ENCODE measurements at places on chromosomes 7 and 10.

DNA sequence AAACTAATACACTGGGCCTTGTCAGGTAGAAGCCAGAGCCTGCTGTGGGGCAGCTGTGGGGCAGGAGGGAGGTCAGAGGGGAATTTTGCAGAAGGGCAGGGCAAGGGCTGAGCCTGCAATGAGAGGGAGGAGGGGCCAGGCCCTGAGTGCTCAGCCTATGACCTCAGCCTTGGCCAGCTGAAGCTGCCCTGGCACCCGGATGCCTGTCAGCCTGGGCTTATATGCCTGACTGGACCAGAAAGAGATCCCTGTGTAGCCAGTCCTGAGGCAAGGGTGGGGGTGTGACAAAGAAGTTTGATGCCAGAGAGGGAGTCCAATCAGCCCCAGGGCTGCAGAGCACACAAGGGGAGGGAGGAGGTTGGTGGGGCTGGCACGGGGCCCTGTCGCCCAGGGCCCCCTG, 22.3 kb upstream of the PRRT4 start:
- DNase-seq = no peak

DNA sequence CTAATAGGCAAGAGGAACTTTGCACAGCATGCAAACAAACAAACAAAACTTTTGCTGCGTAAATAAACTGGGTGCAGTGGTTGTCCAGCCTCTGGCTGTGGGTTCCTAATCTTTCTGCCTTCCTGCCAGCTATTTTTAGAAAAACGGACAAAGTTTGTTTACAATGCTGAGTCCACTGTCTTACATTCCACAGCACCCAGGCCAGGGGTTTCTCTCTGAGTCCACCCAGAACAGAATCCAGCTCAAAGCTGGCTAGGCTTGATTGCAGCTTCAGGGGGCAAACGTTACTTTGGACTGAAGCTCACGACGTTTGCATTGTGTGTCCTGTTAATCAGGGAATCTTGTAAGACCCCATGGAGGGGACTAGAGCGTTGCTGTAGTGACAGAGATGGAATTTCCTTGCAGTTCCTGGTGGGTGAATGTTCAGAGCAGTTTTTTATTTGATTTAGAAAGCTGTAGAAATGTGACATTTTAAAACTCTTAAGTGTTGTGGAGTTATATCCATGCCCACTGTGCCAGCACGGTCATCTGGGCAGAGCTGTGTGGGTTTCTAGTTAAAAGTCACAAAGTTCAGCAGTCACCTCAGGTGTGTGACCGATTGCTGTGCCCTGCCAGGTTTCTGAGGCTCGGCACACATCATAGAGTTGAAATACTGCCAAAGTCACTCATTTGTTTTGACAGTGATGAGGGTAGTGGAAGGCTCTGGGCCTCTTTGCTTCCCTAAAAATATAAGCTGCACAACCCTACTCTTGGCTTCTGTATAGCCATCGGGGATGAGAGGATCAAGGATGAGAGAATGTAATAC, 247.0 kb downstream of the STK31 start:
- DNase-seq = no peak

DNA sequence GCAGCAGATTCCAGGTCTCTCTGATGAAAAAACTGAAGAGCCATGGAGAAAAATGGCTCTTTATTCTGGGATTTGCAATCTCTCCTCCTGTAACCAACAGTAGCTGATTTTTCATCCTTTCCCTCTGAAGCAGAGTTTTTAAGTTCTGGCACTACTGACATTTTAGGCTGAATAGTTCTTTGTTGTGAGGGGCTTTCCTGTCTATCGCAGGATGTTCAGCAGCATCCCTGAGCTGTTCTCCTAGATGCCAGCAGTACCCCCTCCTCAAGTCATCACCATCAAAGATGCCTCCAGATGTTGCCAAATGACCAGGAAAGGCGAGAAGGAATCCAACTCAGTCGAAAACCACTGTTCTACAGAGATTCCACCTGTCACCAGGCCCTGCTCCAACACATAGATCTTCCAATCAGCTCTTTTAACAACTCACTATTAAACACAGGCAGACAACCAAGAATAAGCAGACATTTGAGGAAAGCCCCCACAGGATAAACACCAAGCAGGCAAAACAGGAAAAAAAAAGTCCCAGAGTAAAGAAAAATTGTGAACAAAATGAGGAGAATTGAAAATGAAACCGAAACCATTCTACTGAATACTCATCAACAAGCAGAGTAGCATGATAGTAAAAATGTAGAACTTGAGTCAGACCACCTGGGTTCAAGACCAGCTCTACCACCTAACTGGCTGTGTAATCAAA, 124.8 kb downstream of the MPP7 start:
- DNase-seq = no peak

- no peak for DNase-seq
Measured at GRCh38 chr7:128725531-128725930, 13.6 kb upstream of the CALU start.

DNA sequence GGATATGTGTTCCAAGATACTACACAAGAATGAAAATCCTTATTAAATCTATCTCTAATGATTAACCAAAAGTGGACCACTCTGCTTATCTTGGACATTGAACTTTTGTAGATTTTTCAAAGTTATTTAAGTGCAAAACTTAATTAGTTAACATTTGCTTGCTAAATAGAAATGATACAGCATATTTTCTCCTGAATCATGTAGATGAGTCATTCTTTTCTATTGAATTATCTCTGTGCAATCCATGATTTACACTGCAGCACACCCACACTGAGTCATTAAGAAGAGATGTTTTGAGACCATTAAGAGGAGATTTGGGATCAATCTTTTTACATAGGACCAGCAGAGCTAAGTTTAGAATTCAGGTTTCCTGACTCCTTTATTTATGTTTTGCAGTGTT, 6.6 kb upstream of the ABCC2 start:
- DNase-seq = no peak

GRCh38 chr7:2635810-2636701, 4.3 kb downstream of the TTYH3 start:
- no peak for DNase-seq

GRCh38 chr10:132036153-132036886, 29.4 kb upstream of the JAKMIP3 start:
- no peak for DNase-seq

GRCh38 chr7:143411976-143412708, 3.5 kb upstream of the EPHA1 start:
- DNase-seq = no peak

DNA sequence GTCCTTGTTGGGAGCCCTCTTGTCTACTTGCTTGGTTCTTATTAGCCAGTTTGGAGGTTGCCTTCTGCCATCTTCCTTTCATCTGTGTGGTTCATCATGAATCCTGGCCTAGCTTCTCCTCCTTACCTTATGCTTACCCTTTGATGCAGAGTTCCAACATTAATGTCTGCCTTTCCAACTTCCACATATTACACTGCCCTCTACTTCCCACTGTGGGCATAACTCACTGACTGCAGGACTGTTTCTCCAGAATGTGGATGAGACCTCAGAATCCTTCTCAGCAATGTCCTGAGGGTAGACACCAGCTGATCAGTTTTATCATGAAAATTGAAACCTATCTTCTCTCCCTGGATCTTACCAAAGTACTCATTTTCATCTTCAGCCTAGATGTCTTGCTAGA, 491.0 kb downstream of the LRMDA start:
- no peak for DNase-seq

DNA sequence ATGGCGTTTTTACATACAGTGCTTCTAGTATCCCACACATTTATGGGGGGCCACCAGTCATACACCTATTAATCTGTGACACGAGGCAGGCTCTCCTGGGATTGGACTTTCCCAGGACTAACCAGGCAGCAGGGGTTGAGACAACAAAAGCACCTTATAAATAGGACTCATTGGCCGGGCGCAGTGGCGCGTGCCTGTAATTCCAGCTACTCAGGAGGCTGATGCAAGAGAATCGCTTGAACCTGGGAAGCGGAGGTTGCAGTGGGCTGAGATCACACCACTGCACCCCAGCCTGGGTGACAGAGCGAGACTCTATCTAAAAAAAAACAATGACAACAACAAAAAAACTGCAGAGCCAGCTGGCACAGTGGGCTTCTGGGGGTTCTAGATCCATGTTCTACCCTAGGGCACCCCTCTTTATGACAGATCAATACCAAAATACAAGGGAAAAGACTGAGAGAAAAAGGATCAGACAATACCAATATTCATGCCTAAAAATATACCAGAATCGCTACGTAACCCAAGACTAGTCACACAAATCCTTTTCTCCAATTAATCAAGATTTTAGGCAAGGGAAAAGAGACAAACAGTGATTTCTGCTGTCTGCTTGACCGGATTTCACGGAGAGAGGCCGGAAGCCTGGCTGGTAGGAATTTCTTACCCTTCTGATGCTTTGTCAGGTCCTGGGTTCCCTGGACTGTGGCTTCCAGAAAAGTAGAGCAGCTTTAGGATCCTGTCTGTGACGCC, 98.4 kb upstream of the CCNY start:
- no peak for DNase-seq

- DNase-seq = no peak
Measured at GRCh38 chr10:26024303-26024702, 90.3 kb downstream of the MYO3A start.

GRCh38 chr10:114172216-114172615, 1.8 kb downstream of the CCDC186 start:
- DNase-seq = no peak

GRCh38 chr7:4519819-4520520, 162.1 kb upstream of the FOXK1 start:
- no peak for DNase-seq

DNA sequence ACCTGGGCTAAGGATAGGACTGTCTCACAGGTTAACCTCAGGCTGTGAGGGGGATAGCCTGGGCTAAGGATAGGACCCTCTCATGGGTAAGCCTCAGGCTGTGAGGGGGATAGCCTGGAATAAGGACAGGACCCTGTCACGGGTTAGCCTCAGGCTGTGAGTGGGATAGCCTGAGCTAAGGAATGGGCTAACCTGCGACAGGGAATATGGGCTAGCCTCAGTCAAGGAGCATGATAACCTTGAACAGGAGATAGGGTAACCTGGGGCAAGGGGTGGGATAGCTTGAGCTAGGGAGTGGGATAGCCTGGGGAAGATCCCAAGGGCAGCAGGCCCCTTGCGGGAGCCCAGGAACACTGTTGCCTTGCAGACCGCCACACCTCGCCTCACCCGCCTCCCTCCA, 42.7 kb downstream of the GRID2IP start:
- DNase-seq = no peak

DNA sequence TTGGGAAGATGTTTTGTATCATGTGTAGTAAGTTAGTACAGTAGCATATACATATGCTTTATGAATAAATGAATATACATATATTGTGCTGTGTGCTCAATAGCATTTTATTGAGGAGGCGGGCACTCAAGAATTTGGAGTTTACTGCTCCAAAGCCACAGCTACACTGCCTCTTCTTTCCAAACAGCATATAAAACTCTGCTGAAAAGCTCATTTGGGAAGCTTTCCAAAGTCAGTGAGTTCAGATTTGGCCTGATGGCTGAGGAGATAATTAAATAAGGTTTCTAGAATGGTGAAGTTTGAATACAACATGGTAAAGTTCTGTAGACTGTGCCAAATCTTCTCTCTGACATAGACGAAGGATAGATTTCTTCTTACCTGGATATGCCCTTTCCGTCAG, 29.8 kb downstream of the CDK1 start:
- DNase-seq = no peak
